Activated CD4-positive, alpha-beta T cell treated with anti-CD3 and anti-CD28 coated beads, Interleukin-2, amount 50 U/mL, for 24 hours (primary cell): ENCODE measurements at places on chromosomes 12 and 14.

DNA sequence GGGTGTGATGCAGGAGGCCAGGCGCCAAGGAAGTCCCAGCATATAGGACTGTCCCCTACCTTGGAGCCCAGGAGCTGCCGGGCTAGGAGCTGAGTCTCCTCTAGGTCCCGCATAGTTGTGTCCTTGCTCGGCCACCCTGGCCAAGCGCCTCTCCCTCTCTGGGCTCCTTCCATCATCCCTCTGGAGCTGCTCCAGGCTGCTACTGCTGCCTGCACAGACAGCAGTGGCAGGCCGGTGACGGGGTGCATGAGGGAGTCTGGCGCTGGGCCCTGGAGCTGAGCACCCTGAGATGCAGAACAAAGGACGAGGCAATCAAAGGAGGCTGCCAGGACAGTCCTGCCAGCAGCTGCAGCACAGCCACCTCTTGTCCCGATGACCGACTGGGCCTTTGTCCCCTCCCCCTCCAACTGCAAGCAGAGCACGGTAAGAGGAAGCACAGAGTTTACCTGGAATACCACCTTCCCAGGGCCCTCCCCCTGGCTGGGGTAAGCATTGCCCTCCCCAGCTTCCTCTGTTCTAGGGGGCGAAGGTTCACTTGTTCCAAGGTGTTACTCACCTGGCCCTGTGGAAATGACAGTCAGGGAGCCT, 10.4 kb downstream of the DTX1 start:
- DNase-seq, result no peak

DNA sequence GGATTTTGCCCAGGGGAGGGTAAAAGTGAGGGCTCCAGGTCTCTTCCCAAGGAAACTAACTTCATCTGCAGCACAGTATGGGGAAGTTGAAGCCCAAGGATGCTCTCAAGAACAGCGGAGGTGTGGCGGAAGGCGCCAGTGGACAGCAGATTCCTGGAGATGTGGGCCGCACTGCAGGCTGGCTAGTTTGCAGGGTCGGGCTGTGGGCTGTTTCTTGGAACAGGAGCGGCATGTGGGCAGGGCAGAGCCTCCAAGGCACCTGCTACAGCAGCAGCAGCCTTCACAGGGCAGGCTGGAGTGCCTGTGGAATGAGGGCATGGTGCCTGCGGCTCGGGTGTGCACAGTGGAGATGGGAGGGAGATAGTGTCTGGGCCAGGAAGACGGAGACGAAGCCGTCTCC, 100.0 kb upstream of the SFSWAP start:
- DNase-seq, result no peak

DNA sequence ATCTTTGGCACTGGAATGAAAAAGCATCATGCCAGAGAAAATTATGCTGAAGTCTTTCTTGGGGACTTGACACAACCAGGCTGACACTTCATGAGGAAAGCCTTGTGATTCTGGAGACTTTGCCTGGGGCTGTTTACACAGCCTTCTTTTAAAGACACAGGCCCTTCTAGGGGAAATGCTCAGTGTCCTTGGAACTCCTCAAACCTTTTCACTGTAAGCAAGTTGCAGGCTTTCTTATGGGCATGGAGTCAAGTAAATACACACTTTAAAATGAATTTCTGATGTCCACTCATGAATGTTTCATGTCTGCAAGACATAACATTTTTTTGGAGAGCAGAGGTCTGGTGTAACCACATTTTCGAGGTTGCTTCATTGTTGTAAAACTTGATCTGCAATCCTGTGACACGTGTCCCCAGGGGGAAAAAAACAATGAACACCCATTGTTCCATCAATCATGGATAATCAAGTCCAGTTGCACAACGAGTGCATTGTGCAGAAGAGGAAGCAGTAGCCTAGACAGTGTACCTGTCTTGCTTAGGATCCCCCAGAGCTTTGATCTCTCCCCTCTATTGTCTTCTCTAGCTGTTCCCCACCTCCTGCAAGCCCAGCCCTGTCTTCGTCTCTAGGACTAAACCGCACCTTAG, 155.1 kb upstream of the PRICKLE1 start:
- no peak for DNase-seq

GRCh38 chr12:75137896-75138295, 71.7 kb downstream of the KCNC2 start:
- DNase-seq, result no peak

DNA sequence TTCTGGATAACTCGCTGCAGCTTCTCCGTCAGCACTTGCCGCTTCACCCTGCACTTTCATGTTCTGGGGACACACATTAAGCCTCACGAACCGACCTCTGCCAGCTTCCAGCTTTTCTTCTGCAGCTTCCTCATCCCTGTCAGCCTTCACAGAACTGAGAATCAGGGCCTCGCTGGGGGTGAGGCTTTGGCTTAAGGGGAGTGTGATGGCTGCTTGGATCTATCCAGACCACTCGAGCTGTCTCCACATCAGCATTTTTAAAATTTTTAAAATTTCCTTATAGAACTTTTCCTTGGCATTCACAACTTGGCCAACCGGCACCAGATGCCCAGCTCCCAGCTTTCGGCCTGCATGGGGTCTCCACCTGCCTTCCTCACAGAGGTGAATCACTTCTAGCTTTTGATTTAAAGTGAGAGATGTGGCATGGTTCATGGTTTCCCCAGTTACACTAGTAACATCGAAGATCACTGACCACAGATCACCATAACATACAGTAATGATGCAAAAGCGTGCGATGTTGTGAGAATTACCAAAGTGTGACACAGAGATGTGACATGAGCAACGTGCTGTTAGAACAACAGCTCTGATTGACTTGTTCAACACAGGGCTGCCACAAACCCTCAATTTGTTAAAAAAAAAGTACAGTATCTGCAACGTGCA, 139.1 kb upstream of the C14orf180 start:
- DNase-seq, result no peak

DNA sequence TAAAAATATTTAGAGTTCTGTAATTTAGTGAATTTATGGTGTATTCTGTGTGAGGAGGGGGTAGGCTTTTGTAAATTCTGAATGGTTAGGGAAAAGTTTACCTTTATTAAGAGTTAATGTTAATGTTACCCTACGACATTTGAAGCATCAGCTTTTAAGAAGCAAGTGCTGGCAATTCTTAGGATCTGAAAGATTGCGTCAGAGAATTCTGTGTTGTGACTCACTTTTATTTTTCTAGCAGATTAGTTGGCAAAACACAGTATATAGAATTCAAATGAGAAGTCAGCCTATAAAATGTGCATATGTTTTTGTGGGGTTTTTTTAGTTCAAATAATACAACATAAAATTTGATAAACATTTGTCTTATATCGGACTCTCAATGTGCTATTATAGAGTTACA, 97.6 kb downstream of the RAD52 start:
- no peak for DNase-seq

DNA sequence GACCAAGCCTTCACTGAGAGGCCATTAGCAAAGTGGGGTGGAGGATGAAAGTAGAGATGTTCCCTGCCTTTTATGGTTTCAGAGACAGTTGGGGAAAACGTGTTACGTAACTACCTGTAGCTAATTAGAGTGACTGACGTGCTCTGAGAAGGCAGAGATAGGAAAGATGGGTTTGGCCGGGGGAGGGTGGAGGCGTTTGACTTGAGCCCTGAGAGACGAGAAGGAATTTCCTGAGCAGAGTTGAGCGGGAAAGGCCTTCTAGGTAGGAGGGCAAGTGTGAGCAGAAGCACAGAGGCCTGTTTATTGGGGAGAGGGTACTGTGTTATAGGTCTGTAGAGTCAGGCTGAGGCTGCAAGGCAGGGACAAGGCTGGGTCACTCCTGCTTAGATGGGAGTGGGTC, 8.6 kb downstream of the TUNAR start:
- DNase-seq, result no peak

- no peak for DNase-seq
Measured at GRCh38 chr14:90839889-90840266, 23.6 kb upstream of the TTC7B start.

GRCh38 chr12:123799227-123799626, 37.1 kb downstream of the DNAH10 start:
- no peak for DNase-seq

- DNase-seq, result no peak
Measured at GRCh38 chr14:89033756-89034155, 209.3 kb downstream of the TTC8 start.

DNA sequence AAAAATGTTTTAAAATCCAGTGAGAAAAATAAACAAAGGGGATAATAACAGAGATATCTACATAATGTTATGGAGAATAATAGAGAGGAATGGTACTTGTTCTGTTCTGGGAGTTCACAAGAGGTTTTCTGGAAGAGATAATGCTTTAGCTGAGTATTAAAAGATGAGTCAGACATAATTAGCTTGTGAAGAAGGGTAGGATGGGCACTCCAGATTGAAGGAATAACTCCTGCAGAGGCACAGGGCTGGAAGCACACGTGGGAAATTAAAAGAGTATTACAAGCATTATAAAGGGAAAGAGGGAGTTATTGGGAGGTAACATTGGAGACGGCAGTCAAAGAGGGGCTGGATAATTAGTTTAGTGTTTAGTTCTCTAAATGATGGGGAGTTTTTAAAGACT, 124.9 kb upstream of the BTG1 start:
- DNase-seq, result no peak

DNA sequence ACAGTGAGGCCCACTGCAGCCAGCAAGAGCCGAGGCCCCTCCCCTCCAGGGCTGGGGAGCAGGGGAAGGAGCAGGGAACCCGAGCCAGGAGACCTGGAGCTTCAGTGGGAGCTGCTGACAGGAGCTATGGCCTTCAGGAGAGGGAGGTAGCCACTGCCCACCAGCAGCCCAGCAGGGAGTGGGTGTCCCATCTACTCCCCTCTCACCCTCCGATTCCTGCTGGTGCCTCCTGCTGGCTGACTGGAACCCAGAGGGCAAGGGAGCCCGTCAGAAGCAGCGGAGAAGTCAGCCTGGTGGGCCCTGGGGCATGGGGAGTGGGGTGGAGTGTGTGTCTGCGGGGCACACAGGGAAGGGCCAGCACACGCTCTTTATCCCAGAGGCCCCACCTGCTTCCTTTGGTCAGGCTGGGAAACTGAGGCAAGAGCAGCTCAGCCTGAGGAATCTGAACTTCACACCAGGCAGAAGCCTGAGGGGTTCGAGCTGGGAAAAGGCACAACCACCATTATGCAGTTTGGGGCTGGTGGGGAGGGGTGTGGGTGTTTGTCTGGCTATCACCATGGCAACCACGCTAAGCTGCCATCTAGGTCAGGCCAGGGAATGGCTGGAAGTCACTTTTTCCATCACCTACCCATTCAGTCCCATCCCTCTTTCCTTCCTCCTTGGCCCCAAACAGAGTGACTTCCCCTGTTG, 36.8 kb upstream of the PLEKHG6 start:
- DNase-seq, result no peak

- DNase-seq, result no peak
Measured at GRCh38 chr14:101133068-101133467, 229.5 kb upstream of the RTL1 start.

DNA sequence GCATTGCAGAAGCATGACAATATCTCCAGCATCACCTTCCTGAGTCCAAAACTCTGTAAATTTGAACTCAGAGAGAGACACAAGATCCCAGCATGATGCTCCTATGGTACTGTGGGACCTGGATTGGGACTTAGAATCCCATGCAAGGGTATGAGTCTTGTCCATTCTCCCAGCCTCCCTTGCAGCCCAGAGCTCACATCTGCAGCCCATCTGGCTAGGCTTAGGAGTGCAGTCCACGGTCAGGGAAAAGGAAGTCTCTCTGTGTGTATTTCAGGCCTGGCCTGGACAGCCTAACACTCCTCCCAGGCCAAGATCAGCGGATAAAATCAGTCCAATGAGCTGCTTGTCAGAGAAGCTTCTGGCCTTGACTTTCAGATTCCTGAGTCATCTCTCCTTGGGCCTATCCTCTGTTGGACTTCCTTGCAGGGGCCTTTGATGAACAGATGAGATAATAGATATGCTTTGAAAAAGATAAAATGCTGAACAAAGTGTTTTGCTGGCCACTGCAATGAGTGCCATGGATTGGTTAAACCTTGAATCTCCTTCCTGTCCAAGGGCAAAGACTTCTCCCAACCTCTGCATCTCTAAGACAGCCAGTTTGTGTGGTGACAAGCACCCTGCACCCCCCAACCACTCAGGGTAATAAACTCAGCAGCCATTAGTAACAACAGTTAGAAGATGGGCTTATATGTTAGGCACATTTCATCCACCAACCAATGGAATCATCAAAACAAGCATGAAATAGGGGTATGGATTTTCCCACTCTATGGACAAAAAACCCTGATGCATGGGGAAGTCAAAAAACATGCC, 412.8 kb upstream of the TBX3 start:
- no peak for DNase-seq

GRCh38 chr12:112848972-112849371, 57.4 kb downstream of the RPH3A start:
- DNase-seq, result no peak

GRCh38 chr12:25817166-25817565, 141.3 kb upstream of the RASSF8 start:
- no peak for DNase-seq

- no peak for DNase-seq
Measured at GRCh38 chr14:101112351-101113107, 209.0 kb upstream of the RTL1 start.

DNA sequence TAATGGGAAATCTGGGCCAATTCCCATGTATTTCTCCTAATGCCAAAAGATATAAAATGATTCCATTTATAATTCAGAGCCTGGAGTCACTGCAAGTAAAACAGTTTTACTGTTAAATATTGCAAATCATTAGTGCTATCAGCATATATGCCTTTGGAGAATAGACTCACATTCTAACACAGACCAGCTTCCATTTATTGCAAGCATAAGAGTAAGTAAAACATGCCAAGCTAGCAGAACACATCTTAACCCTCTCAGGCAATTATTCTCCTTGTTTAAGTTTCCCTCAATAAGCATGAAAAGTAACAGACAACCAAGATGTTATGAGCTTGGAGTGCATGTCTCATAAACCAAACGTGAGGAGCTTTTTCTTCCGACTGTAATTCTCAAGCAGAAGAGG, 173.9 kb upstream of the GRIP1 start:
- DNase-seq, result no peak

DNA sequence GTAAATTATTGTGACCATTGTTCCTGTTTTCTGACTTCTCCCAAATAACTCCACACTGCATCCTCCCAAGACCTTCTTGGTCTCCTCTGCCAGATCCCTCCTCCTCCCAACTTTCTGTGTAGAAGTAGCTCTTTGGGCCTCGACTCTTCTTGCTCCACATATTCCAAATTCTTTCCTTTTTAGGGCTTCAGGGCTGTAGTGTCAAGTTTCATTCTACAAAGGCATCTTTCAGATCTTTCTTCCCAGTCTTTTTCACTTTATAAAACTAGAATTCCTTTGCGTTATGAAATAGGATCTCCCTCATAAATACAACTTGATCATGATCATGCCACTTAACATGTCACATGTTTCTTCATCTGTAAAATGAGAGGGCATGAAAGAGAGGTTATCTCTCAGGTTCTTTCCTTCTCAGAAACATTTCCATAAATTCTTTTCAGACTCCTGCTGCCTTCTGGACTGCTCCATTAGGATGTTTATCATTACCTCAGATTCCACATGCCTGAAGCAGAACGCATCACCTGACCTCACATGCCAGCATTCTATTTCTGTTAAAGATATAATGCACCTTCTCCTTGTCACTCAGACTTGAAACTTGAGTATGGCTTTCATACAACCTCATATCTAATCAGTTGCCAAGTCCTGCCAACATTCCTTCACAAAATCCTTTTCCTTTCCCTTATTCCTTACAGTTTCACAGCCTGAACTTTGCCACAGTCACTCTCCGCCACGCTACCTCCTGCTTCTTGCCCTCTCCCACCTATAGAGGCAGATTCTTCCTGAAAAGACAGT, 8.5 kb downstream of the SLC38A1 start:
- DNase-seq, result no peak

- no peak for DNase-seq
Measured at GRCh38 chr14:88746052-88746451, 46.7 kb downstream of the EML5 start.
